ENCODE measurements at places on chromosomes 1 and 21.

GRCh38 chr1:67166196-67166595 lies at the start of gene IL23R:
TSS of gene IL23R (plus strand) at chr1:67166454. CDS start at chr1:67168121, 1,667 bp downstream.
- no peak for DNase-seq

DNA sequence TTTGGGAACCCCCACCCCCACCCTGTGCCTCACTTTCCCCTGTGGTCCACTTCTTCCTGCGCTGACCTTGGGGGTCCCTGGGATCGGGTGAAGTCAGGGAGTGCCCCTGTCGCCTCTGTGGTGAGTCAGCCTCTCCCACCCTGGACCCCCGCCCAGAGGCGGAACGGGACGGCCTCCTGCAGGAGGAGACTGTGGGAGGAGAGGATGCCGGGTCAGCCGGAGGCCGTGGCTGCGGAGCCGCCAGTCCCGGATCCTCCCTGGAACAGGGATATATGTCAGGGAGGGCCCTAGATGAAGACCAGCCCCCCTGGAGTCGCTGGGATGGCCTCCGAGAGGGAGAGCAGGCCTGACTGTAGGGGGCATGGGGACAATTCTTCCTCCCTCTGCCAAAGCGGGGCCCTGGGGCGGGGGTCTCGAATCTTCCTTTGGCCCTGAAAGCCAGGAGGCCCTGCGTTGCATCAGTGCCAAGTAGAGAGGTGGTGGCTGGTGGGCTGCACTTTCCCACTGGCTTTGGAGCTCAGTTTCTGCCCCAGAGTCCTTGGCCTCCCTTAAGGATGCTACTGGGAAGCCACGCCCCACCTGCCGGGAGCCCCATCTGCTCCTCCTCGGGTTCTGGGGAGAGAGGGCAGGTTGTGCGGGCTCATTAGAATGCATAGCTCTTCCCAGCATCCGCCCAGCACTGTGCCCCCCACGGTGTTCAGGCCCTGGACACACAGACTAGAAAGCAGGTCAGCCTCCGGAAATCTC lies 930 bp downstream of the ARHGEF10L start:
- no peak for DNase-seq

DNA sequence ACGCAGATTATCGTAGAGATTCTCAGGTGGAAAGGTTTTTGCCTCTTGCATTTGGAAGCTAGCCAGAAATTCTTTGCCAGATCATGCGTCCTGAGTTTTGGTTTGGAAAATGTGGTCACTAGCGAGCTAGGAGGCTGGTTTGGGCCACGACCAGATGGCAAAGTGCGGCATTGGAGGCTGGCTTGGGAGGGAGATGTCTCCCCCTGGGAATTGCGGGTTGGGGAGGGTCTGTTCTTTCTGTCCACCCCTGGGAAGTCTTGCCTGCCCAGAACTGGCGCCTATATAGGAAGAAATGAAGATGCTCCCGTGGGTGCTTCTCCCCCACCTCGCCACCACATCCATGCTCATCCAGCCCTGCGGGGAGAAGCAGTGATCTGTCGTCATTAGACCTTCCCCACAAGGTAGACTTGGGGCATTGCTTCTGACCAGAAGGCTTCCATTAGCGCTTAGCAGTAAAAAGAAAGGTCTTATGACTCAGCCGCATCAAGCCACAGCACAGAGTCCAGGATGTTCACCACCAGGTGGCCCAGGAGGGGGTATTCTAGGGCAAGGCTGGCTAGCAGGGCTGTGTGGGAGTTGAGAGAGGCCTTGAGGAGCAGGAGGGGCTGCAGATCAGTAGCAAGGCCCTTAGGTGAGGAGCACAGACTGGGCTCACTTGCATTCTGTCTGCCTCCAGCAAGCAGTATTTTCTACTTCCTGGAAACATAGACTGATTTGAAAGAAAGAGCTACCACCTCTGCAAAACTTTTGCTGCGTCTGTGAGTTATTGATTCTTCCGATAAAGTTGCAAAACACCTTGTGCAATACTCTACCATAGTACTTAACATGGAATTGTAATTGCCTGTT lies 1.5 kb upstream of the PTP4A2 start:
- DNase-seq: peak; percentile 43

- DNase-seq: no peak
These were observed 398.3 kb upstream of the DUSP10 start for GRCh38 chr1:222140206-222140605.

GRCh38 chr1:192443616-192444015 lies 126.8 kb downstream of the RGS21 start:
- DNase-seq: no peak

DNA sequence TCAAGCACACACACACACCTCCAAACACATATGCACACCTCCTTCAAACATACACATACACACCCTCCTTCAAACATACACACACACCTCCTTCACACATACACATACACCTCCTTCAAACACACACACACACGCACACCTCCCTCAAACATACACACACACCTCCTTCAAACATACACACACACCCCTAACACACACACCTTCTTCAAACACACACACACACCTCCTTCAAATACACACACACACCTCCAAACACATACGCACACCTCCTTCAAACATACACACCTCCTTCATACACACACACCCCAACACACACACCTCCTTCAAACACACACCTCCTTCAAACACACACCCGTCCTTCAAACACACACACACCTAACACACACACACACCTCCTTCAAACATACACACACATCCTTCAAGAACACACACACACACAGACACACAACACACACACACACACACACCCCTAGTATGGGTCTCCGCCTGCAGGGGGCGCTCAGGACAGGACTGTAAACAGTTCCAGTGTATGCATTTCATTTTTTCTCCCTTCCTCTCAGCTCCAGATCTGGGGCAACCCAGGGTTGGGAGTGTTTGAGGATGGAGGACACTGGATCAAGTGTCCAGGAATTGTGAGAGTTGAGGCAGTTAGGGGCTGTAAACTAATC lies 12.1 kb downstream of the LGR6 start:
- no peak for DNase-seq

DNA sequence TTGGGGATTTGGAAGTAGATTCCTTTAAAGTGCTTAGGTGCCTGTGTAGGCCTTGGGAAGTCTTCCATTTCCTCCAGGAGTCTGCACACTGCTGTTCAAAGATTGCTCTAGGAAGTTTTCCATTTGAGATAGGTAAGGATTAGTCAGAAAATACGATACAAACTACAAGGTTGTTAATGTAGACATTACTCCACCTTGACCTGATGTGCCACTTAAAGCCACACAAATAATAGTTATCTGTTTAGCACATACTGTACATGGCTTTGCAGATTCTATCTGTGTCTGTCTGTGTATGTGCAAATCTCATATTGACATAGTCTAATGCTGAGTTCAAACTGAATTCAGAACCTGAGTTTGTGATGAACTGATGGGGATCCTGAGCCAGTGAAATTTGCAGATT lies 118.4 kb downstream of the RHOU start:
- DNase-seq: no peak

GRCh38 chr21:14383596-14384180 lies 742 bp upstream of the HSPA13 start:
- no peak for DNase-seq

- no peak for DNase-seq
These were observed 136.0 kb downstream of the HLX start for GRCh38 chr1:221015159-221015790.

DNA sequence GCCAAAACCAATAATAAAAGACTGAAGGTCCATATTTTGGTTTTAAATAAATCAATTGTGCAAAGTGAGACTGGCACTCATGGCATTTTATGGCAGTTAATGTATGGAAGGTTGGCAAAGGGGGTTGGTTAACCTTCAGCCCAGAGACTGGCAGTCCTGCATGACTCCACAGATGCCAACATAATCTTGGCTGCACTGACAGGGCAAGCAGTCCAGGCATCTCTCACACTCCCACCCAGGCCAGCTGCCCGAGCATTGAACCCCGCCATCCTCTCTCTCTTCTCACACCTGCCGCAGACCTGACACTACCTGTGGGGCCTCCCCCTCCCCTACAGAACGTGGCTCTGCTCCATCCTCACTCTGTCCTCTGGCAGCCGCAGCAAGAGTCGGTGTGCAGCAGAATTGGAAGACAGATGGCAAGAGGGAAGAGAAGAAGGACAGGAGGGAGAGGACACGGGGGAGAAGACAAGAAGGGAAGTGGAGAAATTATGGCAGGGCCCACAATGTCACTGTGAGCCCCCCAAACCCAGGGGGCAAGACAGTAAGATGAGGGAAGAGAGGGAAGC lies 43.7 kb downstream of the ITPKB start:
- no peak for DNase-seq

DNA sequence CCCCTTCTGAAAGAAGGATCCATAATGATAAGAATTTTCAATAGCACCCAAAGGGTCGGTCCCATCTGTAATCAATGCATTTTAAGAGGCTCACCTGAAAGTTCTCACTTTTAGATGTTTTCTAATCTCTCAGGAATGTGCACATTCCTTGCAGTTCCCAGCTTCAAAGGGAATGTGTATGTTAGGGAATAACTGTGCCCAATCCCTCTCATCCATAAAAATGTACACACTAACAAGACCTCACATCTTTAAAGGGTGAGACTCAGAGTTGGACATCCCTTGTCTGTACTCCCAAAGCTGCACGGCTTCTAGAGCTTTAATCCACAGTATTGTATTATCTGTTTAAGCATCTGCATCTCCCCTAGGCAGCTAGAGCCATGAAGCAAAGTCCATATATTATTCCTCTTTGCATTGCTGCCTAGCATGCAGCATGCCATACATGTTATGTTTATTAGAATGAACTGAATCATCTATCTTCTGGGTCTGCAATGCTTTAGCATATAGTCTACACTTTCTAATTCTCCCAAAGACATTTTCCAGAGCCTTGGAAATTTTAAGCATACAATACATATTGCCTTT lies 9.3 kb upstream of the CCN1 start:
- DNase-seq: no peak

DNA sequence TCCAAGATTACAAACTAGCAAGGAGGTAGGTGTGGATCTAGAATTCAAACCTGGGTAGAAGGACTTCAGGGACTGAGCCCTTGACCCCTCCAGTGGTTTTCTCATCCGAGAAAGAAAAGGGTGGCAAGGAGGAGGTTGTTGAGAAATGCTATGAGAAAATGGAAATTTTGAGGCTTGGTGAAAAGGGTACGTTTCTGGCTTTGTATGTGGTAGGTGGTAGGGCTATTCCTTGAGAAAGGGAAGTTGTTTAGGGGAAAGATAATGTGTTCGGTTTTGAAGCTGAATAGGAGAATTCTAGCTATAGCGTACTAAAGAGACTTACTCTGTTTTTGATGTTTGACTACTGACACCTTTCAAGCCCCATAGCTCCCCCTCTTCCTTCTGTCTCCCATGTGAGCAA lies 133.8 kb downstream of the CNIH3 start:
- no peak for DNase-seq

- DNase-seq: no peak
These were observed 12.0 kb downstream of the TRPM2 start for GRCh38 chr21:44365251-44365966.

- DNase-seq: no peak
These were observed 320.9 kb upstream of the C1orf87 start for GRCh38 chr1:60394436-60394835.

GRCh38 chr1:109650609-109651008 lies 5.3 kb upstream of the GSTM4 start:
- DNase-seq: no peak

Data from effector CD8-positive, alpha-beta T cell (primary cell).